ENCODE measurements at places on chromosomes 11 and 22. TPM values are rescaled to one million over a fixed set of nuclear protein-coding genes. Genes with fewer than 3 reads are reported as not detected.

The PNPLA5 gene
- polyA plus RNA-seq = not detected

The TRIM5 gene
- 9.5 TPM for polyA plus RNA-seq

The TSGA10IP gene
- polyA plus RNA-seq = not detected

The GRK3 gene
- 1.9 TPM for polyA plus RNA-seq

The ZBTB16 gene
- 7.9 TPM for polyA plus RNA-seq

The PRSS23 gene
- polyA plus RNA-seq = 11.0 TPM

- DNase-seq = no peak
Observed at GRCh38 chr11:42976636-42977217, 335.1 kb upstream of the API5 start.

DNA sequence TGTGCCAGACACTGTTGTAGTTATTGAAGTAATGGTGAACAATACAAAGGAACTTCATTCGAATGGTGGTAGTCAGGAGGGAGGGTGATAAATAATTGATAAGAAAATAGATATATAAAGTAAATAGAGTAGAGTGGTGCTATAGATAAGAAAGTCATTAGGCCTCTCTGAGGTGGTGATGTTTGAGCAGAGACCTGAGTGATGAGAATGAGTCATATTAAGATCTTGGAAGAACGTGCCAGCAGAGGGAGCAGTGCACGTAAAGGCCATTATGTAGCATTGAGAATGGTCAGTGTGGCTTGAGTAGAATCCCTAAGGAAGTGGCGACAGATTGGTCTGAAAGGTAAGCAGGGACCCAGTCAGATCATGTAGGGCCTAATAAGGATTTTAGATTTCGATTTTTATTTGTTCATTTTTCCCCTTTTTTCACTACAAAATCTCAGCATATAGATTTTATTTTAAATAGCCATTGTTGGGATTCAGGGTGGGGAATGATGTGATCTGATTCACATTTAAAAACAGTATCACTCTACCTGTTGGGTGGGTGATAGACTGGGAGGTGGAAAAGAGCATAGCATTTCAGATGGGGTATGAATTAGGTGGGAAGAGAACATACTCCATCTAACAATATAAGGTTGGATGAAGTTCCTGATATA, 44.7 kb downstream of the CCDC90B start:
- peak; percentile 74 for DNase-seq

DNA sequence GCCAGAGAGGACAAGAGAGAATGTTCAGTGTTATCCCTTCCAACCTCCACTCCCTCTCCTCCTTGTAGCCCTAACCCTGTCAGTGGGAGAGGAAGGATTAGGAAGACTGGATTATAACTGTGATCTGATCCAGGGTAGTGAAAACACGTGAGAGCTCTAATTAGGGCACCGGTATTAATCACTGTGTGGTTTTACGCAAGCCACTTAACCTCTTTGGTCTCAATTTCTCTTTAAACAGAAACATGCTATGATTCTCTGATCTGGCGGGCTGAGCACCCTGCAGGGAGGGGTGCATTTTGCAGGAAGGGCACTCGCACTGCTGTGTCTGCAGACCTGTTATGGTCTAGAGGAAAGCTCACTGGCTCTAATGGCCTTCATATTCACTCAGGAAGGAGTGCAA, 11.5 kb downstream of the RPL27A start:
- no peak for DNase-seq

GRCh38 chr11:8808226-8808585, 102.8 kb upstream of the AKIP1 start:
- DNase-seq = no peak

DNA sequence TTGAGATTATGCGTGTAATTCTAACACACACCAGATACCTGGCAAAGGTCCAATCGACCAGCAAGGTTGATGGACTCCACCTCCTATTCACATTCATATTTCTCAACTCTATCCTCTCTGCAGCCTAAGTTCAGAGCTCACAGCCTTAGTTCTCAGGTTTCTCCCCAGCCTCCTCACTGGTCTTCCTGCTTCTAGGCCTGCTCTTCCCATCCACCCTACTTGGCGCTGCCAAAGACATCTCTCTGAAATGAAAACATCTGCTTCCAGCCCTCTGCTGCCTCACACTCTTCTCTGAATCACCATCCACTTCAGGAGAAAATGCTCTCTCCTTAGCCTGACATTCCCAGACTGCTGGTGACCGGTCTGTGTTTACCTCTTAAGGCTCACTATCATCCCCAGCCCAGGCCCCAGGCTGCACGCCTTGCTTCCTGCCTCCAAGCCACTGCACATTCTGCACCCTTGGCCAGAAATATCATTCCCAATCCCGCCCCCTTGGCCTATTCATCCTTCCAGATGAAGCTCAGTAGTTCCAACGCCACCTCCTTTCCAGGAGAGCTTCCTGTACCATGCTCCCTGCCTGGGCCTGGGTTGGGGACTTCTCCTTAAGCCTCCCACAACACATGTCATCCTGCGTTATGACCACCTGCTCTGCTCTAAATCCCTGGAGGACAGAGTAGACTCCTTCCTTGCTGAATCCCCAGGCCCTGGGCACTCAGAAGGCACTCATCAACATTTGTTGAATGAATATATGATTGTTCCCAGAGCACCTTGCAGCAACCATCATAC, 3.5 kb downstream of the ARRB1 start:
- DNase-seq = no peak

- DNase-seq = no peak
Observed at GRCh38 chr11:64100782-64101353, 65.0 kb downstream of the MACROD1 start.

DNA sequence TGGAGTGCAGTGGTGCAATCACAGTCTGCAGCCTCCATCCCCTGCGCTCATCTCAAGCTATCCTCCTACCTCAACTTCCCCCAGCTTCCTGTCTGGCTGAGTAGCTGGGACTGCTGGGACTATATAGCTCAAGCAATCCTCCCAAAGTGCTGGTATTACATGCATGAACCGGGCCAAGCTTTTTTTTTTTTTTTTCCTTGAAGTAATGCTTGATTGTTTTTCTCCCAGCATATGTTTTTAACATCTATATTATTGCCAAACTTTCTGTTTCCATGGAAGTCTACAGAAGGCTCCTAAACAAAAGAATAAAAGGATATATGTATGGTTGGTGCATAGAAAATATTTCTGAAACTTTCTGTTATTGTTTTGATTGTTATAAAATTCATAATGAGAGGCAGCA, 853.6 kb downstream of the KCNA4 start:
- DNase-seq = no peak

DNA sequence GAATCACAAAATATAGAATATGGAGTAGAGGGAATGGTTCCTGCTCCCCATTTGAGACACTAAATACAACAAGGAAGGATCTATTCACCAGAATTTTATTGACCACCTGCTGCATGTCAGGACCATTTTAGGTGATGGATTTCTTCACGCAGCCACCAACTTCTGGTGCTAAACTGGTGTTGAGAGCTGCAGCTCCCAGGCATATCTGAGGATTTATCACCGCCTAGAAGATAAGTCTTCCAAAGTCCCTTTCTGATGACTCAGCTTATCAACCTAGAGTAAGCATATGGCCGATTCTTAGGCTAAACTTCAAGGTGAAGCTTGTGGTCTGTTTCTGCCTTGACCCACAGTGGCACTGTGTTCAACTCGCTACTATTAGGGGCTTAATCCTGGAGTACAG, 6.7 kb downstream of the DDI1 start:
- DNase-seq = peak; percentile 12

DNA sequence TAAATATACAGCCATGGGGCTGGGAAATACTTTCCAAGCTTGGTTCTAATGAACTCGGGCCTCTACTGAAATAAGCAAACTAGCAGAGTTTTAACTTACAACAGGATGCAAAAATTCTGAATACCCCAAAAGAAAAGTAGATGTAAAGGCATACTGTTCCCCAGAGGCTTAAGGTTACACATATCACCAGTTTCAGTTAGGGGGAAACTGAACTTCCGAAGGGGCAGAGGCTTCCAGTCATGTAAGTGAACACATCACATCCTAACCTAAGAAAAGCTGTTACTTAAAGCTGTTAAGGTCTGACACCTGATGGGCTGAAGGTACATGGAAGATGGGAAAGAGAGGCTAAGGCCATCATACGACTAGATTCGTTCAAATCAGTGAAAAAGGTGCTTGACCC, 2.3 kb downstream of the GAB2 start:
- DNase-seq = no peak
